Mammary epithelial cell (primary cell): ENCODE measurements at places on chromosomes 5 and 9.
A peak's percentile ranks its signal among the peaks of the same experiment; 100 is the strongest.

GRCh38 chr9:127437497-127438264, 13.5 kb downstream of the ZNF79 start:
- DNase-seq = no peak

DNA sequence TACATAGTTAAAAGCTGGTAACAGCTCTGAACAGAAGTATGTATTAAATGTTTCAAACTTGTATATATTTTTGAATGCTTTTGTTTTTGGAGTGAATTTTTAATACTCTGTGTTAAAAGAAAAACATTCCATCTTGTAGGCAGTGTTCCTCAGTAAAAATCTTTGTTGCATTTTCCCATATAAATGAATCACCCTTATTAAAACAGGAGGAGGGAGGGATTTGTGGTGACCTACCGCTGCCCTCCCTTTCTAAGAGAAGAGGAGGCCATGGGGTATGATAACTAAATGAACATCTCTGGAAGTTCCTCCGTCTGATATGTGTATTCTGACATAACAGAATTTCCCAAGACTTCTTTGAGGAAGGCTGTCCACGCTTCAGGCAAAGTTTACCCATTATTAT, 53.4 kb downstream of the INIP start:
- DNase-seq = no peak

GRCh38 chr9:137076636-137077009, 694 bp upstream of the UAP1L1 start:
- no peak for DNase-seq

DNA sequence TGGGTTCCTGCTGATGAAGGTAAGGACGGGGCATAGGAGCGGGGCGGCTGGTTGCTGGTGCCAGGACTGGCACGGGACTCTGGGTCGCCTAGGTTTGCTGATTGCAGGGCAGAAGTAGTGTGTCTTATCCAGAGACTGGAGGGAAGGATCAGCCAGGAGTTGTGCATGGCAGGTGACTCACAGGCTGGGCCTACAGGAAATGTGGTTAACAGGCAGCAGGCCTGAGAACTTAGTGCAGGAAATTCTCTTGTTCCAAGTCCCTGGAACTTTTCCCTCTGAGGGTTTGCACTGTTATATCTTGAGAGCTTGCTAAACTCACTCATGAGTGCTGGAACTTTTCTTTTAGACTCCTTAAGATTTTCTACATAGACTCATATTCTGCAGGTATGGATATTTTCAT, 95.1 kb downstream of the ANXA2R start:
- peak; percentile 77 for DNase-seq

- DNase-seq = no peak
Observed at GRCh38 chr9:131348631-131349521, 45.0 kb upstream of the PRRC2B start.

GRCh38 chr5:181166812-181167733, 19.7 kb downstream of the OR2V2 start:
- DNase-seq = no peak
